ENCODE measurements at places on chromosomes 3 and 15.

DNA sequence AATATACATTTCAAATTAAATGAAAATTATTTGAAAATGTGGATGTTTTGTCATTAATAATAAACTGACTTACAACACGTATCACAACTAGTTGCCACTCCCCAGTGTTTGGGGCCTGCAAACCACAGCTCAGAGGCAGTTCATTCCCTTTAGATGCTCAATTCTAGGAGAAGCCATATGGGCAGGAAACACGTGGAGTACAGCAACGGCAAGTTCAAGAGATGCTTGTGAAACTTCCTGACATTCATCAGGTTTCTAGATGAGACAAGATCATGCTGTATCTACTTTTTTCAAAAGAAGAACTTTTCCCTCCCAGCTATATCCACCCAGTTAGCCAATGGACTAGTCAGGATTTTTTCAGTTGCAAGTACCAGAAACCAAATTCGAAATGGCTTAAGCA is 17.6 kb upstream of the PLA2G4D start:
- DNase-seq: peak; percentile 37

DNA sequence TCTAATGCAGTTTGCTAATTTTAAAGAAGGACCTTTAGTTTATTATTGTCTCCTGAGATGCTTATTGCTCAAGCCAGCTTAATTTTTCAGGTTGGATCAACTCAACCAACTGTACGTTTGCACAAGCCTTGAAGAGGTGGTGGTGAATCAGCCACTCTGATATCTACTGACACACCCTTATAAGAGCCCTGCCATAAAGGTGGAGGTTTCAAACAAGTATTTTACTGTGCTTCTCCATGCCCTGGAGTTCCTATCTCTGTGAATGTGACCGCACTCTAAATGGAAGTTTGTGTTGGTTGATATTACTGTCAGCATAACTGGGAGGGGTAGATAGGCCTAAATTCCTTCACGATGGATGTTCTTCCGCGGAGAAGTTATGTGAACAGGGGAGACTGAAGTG is 297.3 kb upstream of the UBE2E1 start:
- DNase-seq: no peak

DNA sequence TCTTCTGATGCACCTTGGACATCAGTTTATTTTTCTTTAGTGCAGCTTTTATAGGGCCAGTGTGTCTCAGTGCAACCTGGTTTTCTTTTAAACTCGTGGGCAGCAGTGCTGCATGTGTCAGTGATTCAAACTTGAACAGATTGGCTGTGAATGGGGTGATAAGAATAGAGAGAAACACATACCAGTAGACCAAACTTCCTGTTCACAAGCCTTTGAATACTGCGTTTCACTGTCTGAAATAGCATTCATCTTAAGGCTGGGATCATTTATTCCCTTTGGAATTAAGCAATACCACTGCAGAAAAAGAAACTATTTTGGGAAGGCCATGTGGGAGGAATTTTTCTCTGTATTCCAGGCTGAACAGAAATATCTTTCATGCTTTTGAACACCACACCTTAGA is 51.7 kb downstream of the PHLDB2 start:
- no peak for DNase-seq

DNA sequence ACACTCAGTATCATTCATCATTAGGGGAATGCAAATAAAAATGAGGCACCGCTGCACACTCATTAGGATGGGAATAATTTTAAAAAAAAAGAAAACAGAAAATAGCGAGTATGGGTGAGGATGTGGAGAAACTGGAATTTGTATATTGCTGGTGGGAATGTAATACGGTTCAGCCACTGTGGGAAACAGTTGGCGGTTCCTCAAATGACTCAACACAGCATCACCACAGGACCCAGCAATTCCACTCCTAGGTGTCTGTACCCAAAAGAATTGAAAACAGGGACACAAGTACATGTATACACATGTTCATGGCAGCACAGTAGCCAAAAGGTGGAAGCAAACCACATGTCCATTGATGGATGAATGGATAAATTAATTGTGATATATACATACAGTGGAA is 35.2 kb upstream of the RFTN1 start:
- DNase-seq: no peak

GRCh38 chr15:97893967-97894366 is 66.5 kb upstream of the ARRDC4 start:
- DNase-seq: no peak

DNA sequence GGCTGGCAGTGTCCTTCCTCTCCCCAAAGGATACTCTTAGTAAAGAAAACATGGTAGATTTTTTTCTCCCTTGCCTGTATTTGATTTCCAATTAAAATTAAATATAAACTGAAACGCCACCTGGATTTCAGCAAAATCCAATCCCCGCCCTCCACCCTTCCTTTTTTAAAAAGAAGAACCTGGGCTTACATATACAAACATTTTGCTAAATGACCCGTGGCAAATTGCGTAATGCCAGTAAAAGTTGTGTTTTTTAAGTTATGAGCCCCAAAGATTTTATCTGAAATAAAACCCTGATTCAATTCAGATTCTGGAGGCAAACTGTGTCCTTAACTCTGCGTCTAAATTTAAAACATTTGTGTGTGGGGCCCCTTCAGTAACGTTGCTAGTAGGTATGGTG is 403.0 kb downstream of the FOXP1 start:
- DNase-seq: peak; percentile 41

DNA sequence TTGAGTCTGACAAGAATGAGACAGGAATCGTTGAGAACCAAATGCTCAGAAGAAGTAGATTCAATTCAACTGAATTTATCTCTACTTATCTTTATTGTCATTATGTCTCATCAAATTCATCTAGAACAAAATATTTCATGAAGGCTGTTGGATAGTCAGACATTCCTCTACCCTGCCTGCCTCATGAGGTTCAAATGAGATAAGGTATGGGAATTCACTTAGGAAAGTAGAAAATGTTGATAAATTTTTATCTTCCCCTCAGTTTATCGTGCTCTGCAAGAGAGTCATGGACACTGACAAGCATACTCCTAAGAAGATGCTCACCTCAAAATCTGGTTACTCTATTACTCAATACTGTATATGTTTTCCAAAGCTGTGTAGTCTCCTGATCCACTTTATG is 149.7 kb upstream of the CDIN1 start:
- DNase-seq: no peak

- DNase-seq: no peak
Measured at GRCh38 chr15:64807751-64808222, 17.7 kb downstream of the PIF1 start.

GRCh38 chr3:65151666-65152065 is 463.9 kb upstream of the ADAMTS9 start:
- DNase-seq: no peak

GRCh38 chr3:127120851-127121647 is 71.9 kb upstream of the PRR23E start:
- DNase-seq: no peak

- no peak for DNase-seq
Measured at GRCh38 chr3:110413807-110414748, 657.5 kb upstream of the NECTIN3 start.

- DNase-seq: no peak
Measured at GRCh38 chr15:81014446-81015093, 13.8 kb downstream of the TLNRD1 start.

DNA sequence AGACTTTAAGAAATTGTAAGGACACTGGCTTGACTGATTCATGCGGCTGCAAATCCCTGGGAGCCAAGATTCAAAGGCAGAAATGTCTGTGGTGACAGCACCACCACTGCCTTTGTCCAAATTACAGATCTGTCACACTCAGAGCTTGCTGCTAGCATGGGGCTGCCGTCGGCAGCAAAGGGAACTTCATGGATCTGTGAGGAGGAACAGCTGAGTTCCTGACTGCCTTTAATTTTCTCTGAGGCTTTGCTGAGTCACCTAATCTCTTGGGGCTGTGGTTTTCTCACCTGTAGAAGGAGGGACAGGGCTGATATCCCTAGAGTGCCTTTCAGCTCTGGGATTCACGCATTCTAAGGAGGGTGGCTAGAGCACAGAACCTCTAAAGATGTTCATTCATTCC is 4.1 kb upstream of the PAK6 start:
- DNase-seq: peak; percentile 12

DNA sequence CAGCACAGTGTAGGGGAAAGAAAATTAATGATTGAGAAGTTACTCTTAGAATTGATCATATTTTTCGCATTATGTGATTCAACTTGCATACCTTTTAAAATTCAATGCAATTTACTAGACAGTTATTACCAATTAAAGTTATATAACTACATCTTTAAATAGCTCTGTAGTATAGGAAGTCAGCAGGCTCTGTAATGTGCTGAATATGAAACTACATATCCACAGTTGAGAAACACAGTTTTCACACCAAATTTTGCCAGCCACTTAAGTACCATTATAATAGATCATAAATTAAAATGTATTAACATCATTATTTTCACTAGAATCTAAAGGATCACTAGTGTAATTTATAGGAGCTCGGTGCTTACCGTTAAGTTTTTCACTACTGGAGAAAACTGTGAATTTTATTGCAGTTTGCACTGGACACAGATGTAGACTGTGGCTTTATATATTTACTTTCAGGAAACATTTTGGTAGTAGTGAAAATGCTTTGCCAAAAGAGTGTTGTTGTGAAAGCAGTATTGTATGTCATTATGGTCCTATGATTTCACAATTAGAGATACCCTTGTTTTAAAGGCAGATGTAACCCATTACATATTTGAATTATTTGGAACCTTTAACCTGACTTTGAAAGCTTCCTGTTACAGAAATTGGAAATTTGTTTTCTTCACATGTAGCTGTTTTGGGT is 113.6 kb downstream of the PLCL2 start:
- DNase-seq: no peak

- DNase-seq: no peak
Measured at GRCh38 chr3:187694801-187695200, 7.6 kb downstream of the RTP2 start.

DNA sequence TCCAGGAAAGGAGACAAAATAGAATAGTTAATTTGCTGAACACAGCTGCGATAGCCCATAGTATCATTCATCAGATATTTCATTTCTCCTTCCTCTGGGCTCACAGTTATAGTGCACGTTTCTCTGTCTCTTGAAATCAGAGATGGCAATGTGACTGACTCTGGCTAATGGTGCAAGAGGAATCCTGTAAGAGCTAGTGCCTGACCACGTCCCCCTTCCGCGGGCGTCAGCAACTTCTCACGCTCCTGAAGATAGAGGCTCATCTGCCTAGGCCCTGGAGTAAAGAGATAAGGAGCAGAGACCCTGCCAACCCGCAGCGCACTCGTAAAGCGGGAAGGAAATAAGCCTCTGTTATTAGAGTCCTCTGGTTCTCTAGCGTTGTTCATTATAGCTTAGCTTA is 391.8 kb downstream of the VPS13C start:
- DNase-seq: no peak

- DNase-seq: no peak
Measured at GRCh38 chr15:45855907-45856579, 221.2 kb downstream of the SQOR start.

GRCh38 chr3:30524357-30525040 is 81.9 kb upstream of the TGFBR2 start:
- DNase-seq: no peak

GRCh38 chr15:68646156-68646555 is 67.4 kb downstream of the CORO2B start:
- peak; percentile 32 for DNase-seq

Measured in inflammatory macrophage treated with lipopolysaccharide for 1 hour (primary cell).